Dermis microvascular lymphatic vessel endothelial cell (primary cell): ENCODE measurements at places on chromosomes 5 and 9.

GRCh38 chr5:154421868-154422267, 23.9 kb upstream of the SAP30L start:
- peak; percentile 20 for DNase-seq

DNA sequence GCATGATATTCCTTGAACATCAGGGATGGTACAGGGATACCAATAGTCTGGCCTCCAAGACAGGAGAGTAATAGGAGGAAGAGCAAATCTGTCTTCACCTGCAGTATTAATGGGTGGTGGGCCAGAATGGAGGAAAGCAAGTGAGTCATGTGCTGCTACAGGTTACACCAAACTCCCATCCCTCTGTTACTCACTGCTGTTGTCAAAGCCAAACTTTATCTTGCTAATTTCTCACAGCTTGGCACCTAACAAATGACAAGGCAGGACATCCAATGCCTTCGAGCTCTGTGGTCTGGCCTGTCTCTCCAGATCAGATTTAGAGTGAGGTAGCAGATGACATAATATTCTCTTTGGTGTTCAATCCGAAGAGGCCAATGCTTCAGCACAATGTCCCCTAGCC, 26.8 kb downstream of the PLAC8L1 start:
- no peak for DNase-seq

GRCh38 chr5:31931874-31932273, 242.2 kb downstream of the GOLPH3 start:
- no peak for DNase-seq

DNA sequence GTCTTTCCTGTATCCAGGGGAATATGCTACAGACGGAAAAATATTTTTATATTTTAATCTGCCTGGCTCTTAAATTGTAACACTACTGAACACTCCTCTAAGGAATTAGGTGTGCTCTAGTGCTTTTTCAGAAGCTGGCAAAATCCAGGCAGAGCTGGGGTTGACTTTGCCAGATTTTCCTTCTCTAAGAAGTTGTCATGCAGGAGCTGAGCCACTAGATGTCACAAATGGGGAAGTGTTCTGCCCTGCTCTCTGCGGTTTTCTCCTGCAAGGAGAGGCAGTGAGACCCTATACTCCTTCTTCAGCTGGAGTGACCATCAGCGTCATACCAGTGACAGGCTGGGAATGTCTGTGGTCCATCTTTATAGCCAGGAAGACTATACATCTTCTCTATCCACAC, 112.5 kb downstream of the HAPLN1 start:
- DNase-seq, result no peak

DNA sequence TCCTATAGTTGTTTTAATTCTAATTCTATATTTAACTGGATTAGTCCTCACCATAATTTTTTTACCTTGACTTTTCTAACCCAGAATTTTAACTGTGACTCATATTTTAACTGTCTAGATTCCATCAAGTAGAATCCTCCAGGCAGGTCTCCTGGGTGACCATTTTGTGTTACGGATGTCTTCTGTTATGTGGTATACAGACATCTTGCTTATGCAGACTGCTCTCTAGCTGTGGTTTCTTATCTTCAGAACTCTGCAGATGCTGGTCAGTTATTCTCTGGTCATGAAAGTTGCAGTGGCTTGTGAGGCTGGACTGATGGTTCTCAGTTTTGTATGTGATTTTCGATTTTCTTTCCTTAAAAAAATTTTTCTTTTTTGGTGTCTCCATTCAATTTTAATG, 139.4 kb downstream of the ATG10 start:
- DNase-seq, result no peak
